ENCODE measurements at places on chromosomes 2 and 18.

GRCh38 chr2:47810850-47811249 lies 27.9 kb downstream of the MSH6 start:
- no peak for DNase-seq

GRCh38 chr2:190674966-190675650 lies 26.2 kb downstream of the NAB1 start:
- no peak for DNase-seq

DNA sequence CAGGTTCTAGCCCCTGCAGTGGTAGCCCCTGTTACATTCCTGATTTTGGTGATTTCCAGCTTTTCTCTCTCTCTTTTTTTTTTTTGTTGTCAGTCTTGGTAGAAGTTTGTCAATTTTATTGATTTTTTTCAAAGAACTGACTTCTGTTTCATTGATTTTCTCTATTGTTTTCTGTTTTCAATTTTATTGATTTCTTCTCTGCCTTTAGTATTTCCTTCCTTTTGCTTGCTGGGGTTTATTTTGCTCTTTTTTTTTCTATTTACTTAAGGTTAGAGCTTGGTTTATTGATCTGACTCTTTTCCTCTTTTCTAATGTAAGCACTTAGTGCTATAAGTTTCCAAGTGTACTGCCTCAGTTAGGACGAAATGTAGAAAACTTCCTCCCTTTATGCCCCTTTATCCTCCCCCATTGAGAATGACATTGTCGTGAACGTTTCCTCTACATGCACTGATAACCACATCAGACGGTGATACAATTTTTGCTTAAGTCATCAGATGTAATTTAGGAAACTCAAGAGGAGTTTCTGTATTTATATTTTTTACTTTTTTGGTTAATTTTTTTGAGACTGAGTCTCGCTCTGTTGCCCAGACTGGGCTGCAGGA lies 81.1 kb upstream of the HS6ST1 start:
- no peak for DNase-seq

DNA sequence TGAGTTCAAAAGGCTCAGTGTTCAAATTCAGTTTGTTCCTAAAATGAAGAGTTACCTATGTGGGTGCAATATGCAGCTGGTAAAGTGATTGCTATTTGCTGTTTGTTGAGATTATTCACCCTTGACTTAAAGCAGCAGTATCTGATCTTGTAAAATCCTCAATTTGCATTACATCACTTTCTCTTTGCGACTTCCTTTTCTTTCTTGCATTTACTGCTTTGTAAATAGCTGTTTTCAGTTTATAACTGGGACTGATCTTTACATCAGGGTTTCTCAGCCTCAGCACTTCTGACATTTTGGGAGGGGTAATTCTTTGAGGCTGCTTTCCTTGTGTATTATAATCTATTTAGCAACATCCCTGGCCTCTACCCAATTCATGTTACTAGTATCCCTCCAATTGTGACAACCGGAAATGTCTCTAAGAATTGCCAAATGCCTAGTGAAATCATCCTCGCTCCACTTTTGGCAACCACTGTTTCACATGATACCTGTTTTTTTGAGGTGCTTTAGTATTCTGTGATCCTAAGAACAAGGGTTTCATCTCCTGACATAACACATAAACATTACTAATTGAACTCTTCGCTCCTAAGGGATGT lies 12.1 kb upstream of the ERCC3 start:
- no peak for DNase-seq

GRCh38 chr2:207227062-207227748 lies 61.5 kb upstream of the KLF7 start:
- no peak for DNase-seq

GRCh38 chr2:23327887-23328286 lies 57.1 kb upstream of the KLHL29 start:
- no peak for DNase-seq

- no peak for DNase-seq
These were observed 136.3 kb downstream of the TNS1 start for GRCh38 chr2:217866457-217866856.

DNA sequence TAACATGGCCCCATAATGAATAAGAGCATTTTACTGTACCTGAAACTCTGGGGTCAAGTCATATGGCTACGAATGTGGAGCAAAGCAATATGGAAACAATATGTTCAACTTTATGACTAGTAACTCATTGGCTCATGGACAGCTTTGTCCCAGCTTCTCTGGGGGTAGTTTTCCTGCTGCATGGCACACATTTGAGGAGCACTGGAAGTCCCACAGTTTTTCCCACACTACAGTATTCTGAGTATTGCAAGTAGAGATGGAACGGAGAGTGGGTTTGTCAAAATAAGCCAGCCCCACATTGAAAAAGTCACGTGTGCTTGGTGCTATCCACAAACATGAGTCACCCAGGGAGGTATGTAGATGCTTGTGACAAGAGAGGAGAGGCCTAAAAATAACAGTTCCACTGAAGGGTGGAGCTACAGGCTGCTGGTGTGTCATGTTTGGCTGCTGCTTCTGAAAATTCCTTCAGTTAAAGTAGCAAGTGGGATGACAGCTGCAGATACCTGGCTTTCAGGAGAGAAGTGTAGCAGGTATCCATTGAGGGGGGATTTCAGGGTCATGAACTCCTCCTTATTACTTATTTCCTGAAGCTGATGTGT lies 48.2 kb upstream of the CTAGE1 start:
- DNase-seq, result peak; percentile 29

DNA sequence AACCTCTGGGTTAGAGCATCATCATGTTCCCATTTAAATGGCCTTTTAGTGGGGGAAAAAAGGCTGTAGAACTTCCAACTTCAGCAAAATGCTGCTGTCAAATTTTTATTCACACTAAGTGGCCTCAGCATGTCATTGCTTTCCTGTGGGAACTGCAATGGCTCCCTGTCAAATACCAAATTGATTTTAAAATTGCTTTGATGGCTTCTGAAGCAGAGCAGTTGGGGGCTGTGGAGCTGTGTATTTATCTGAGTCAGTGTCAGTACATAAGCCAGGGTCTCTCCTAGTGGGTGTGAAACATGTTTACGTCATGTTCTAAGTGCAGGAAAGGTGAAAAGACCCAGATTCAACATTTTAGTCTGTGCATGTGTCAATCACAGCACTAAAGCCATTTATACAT lies 171.3 kb downstream of the CDH19 start:
- no peak for DNase-seq

DNA sequence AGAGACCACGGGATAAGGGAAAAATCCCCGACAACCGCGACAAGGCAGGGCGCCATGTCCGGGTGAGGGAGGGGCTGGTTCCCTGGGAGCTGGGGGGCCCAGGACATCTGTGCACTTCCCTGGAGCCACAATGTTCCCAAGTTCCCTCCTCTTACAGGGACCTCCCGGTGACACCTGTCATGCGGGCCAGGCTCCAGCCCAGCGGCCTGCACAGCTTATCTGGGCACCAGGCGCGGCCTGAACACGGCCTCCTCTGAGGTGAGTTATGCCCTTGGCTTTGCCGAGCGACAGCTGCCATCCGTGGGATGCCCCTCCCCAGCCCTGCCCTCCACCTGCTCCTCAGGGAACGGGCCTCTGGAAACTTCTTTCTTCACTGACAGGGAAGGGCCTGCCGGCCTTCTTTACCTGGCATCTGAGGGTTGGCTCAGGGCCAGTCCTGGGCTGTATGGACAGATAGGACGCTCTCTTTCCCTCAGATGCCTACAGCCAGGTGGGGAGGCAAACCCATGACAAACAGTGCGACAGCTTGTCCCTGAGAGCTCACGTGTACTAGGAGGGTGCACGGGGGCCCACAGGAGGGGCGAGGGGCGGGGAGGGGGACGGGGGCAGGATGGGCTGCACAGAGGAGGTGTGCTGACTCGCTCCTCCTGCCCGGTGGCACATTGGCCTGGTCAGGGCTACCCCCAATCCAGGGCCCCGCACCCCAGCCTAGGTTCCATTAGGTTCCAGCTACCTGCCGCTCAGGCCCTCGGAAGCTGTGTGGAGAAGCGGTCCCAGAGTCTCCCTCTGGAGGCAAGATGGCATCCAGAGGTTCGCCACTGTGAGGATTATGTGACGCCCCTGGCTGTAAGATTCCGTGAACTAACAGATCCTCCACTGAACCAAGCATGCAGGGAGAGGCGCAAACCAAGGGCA lies 34.9 kb upstream of the HPCAL1 start:
- DNase-seq, result no peak

GRCh38 chr2:159152128-159152778 lies 134.2 kb downstream of the WDSUB1 start:
- no peak for DNase-seq

DNA sequence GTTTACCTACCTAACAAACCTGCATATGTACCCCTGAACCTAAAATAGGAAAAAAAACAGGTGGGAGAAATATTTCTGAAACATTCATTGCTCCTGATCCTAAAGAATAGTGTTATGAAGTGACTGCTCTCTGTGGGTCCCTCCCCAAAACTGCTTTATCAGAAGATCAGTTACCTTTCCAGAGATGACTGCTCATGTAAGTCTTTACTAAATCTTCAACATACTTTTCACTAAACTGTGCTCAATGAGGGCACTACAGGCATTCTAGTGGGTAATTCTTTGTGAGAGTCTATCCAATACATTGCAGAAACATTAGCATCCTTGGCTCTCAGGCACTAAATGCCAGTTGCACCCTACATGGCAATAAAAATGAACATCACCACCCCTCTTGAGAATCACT lies 189.3 kb upstream of the STK17B start:
- DNase-seq, result no peak

GRCh38 chr18:69469444-69469919 lies 68.8 kb downstream of the DOK6 start:
- no peak for DNase-seq

GRCh38 chr18:33051407-33051806 lies 278.6 kb upstream of the KLHL14 start:
- DNase-seq, result no peak

- no peak for DNase-seq
These were observed 401.6 kb downstream of the GPD2 start for GRCh38 chr2:156837635-156838370.

GRCh38 chr2:17190527-17190926 lies 327.7 kb downstream of the RAD51AP2 start:
- DNase-seq, result no peak

DNA sequence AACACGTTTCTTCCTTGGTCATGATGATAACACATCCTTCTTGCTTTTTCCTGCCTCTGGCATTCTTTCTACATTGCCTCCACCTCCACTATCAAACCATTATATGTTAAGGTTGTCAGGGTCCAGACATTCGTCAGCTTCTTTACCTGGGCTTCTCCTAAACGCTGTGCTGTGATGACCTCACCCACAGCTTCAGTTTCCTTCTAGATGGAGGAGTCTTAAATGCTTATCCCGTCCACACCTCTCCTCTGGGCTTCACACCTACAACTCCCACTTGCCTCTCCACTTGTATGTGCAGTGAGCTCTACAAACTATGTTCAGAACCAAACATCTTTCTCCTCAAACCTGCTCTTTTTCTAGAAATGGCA lies 666 bp upstream of the STAT1 start:
- DNase-seq, result no peak

DNA sequence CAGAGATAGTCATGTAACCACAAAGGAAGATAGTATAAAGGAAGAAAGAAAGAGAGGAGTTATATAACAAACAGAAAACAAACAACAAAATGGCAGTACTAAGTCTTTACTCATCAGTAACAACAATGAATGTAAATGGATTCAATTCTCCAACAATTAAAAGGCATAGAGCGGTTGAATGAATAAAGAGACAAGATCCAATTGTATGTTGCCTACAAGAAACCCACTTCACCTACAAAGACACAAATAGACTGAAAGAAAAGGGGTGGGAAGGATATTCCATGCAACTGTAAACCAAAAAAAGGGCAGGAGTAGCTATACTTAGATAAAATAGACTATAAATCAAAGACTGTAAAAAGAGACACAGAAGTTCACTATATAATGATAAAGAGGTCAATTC lies 157.3 kb upstream of the CREB1 start:
- no peak for DNase-seq

- DNase-seq, result no peak
These were observed 94.2 kb upstream of the DLGAP1 start for GRCh38 chr18:4549164-4549872.

DNA sequence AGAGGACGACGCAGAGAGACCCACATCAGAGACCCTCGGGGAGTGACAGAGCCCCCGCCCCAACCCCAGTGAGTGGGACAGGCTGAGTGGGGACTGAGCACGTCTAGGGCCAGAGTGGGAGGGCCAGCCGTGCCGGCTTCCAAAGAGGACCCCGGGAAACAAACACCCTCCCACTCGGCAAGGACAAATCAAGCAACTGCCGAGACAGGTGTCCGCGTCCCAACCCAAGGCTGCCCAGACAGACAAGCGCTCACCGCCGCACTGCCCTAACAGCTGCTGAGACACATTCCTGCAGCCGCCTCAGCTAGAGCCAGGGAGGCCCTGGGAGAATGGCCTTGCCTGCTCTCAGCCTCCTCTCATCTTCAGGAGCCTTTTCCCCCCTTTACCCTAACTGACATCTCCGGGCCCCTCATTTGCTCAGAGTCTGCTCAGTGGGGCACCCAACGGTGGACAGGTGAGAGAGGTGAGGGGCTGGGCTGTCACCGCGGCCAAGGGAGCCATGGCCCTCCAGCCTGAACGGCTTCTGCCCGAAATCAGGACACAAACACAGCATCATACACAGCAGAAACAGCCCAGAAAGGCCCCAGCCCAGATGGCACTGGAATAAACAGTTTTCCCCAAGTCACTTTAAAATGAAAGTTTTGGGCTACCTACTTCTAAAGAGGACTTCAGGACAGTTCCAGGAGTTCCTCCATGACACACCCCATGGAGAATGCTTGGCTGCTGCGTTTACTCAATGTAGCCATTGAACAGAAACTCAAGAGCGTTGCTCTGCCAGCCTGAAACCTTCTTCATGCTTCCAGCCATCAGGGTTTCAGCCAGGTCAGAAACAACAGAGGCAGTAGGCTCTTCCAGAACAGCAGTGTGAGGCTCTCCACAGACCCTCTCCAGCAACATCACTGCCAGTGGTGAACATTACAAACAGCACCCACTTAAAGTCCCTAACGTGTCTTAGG lies 23.6 kb downstream of the SLC66A2 start:
- peak; percentile 47 for DNase-seq
